ENCODE measurements at places on chromosomes 13 and 19. TPM values are rescaled to one million over a fixed set of nuclear protein-coding genes. Genes with fewer than 3 reads are reported as not detected.

- no peak for DNase-seq
These were observed 403.0 kb downstream of the LMO7 start for GRCh38 chr13:76038920-76039716.

GRCh38 chr13:34103854-34104253 is 285.9 kb downstream of the RFC3 start:
- DNase-seq: no peak

GRCh38 chr13:106633321-106633720 is 65.4 kb upstream of the ARGLU1 start:
- DNase-seq: no peak

DNA sequence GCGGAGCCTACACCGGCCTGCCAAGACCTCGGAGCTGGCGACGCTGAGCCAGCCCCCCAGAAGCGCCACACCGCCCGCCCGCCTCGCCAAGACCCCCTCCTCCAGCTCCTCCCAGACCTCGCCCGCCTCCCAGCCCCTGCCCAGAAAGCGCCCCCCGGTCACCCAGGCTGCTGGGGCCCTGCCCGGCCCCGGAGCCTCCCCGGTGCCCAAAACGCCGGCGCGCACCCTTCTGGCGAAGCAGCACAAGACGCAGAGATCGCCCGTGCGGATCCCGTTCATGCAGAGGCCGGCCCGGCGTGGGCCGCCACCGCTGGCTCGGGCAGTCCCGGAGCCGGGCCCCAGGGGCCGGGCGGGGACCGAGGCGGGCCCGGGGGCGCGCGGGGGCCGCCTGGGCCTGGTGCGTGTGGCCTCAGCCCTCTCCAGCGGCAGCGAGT is 10.2 kb downstream of the C19orf25 start:
- peak; percentile 62 for DNase-seq

DNA sequence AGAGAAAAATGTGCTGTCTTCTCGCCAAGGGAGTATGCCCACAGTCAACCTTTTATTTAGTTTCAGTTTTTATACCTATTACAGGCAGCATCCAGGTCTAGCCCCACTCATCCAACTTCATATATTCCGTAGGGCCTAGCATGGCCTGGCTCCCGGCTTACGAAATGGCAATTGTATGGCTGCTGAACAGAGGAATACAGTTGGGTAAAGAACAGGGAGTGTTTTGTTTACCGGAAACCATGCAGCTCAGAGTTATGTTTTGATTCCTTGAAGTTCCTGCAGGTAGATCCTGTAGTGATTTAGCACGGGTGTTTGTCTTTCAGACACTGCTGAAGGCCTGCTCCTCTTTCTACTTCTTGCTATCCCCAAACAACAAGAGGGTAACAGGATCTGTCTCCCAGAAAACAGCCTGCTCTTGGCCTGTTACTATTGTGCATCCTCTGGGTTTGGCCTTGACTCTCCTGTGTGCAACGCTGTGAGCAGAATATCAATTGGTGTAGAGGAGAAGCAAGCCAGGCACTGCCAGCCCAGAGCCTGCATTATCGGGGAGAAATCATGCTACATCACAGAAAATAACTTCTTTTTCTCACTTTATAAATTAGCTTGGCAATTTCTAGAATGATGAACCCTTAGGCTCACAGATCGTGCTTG is 32.4 kb downstream of the OLFM4 start:
- no peak for DNase-seq

GRCh38 chr13:61162106-61162505 is 253.5 kb downstream of the PCDH20 start:
- no peak for DNase-seq

DNA sequence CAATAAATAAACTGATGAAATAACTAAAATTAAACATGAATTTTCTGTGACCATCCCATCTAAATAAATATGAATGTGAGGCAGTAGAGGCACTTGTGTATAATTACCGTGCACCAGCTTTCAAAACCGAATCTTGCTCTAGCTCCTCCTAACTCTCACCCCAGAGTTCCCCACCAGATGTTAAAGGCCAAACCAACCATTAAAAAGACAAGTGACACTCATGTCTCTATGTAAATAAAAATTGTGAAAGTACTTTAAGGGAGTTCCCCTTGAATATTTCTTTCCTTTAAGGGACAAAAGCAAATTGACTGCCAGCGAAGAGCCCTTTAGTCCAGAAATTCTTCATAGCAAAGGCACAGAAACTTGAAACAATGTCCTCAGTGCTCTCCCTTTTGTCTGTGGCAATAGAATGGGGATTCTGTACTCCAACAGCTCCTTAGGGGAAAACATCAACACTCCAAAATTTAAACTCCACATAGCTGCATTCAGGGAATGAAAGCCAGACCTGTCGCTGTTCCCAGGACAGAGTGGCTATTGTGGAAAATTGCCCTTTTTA is 101.7 kb upstream of the SOX21 start:
- no peak for DNase-seq

- no peak for DNase-seq
These were observed 340.0 kb upstream of the SLITRK5 start for GRCh38 chr13:87331178-87331577.

GRCh38 chr13:59893266-59893665 is 270.5 kb downstream of the DIAPH3 start:
- no peak for DNase-seq

DNA sequence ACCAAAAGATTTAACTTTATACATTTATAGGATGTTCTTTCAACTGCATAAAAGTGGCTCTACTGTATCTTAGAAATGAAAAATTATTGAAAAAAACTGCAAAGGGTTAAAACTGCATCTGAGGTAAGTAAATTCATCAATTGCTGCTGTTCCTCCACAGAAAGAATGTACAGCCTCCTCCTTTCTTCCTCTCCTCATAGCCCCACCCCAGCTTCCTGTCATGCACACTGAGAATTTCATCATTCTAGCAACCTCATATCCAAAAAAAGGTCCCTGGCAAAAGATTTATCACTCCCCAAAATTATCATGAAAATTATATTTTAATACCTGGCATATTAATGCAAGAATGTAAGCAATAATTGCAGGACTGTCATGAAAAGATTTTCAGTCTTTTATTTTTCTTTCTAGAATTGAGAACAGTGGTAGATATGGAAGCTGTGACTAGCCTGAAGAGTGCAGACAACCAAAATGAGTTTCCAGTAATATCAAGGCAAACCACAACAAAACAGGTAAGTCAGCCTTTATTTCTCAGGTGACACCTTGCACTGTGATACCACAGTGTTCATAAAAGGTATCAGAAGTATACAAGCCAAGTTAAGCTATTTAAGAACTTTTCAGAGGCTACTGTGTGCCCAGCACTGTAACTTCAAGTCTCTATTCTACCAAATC is 110.8 kb downstream of the SUCLA2 start:
- no peak for DNase-seq

DNA sequence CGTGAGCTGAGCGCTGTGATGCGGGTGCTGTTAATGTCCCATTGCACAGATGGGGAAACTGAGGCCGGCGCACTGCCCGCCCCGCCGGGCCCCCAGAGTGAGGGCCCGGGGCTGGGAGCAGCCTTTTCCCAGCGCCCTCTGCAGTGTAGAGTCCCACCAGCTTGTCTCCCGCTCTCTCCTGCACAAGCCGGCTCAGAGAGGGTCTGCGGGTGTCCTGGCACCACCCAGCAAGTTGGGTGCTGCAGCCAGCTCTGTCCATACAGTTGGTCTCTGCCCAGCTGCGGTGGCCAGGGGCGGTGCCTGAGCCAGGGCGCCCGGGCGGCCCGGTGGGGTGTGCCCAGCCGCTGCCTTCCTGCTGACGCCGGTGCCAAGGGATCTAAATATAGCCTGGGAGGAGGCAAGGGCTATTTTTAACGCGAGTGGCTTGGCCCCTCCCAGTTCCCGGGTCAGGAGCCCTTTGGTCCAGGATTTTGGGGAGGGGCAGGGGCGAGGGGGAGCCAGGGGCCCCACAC is 19.3 kb downstream of the GADD45B start:
- no peak for DNase-seq

DNA sequence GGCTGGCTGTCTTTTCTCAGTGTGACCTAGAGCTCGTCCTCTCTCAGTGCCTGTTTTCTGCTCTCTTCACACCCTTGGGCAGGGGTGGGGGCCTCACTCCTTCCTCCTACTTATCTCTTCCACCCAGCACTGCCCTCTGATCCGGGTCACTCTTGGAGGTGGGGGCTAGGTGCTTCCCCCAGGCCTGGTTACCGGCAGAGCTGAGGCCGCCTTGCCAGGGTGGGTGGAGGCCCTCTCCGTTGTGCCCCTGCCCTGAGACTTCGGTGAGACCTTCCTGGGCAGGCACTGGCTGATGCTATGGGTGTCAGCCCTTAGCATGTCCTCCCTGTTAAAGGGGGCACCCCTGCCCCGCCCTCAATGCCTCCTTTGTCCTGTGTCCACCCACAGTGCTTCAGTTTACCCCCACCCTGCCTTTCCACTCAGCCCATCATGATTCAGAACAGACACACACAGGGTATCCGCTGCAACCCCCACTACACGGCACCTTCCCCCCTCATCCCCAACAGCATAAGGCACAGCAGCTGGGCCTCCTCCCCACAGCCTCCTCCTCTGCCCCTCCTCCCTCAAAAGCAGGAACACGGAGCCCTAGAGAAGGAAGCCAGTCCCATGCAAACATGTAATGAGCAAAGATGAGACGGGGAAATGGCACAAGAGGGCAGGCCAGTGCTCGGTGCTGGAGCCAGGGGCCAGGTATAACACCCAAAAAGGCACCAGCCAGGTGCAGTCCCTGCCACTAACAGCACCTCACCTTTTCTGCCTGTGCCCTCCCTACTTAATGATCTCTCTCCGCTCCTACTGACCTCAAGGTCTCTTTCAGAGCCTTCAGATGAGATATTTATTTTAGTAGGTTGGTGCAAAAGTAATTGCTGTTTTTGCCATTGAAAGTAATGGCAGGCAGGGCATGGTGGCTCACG is 9.8 kb downstream of the ZGLP1 start:
- DNase-seq: no peak

GRCh38 chr19:48624067-48624594 is 4.8 kb downstream of the SPHK2 start:
- peak; percentile 98 for DNase-seq

- DNase-seq: no peak
These were observed 154.7 kb upstream of the TSC22D1 start for GRCh38 chr13:44730851-44731250.

DNA sequence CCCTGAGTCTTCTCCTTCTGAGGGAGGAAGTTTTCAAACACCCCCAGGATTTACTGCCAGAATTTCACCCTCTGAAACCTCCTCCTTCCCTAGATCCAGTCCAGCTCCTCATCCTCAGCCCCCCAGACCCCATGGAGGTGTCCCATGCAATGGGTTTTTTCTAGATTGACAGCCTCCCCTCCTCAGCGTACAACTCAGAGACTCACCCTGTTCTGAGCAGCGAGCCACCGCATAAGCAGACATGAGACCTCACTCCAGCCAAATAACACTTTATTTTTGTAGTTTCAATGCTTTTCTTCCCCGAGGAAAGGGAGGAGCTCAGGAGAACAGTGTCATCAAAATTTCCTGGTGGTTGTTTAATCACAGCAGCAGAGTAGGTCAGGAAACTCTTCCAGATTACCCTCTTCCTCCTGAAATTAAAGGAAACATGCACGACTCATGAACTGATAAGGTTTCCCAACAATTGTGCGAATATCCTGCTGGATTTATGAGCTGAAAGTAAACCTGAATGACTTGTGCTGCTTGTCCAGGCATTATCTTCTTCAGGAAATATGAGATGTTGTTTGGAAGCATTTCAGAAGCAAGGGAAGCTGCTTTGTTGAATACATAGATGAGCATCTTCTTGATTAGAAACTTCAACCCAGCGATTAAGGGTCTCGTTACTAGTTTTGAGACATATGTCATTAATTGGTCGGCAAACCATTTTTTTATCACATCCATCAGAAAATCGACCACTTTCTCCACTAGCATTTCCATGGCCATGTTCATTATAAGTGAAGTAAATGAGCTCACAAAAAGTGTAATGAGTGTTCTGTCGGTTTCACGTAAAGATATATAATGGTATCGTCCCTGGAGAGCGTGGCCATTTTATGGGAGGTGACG is 36.2 kb downstream of the ERICH4 start:
- DNase-seq: no peak

Gene EMP3
- 303 TPM for total RNA-seq

Gene GPC6
- total RNA-seq: not detected

Gene LIPE
- total RNA-seq: 35.1 TPM

Gene CRLF1
- total RNA-seq: not detected

Gene ZNF729
- total RNA-seq: not detected

Gene CEACAM3
- not detected for total RNA-seq

Gene TRIM28
- 409 TPM for total RNA-seq

Gene ZNF530
- 14.2 TPM for total RNA-seq

Gene FXYD7
- total RNA-seq: 6.5 TPM

Gene ABCA7
- total RNA-seq: 145 TPM

Gene THAP8
- 6.4 TPM for total RNA-seq

Gene FPR1
- not detected for total RNA-seq

Gene NLRP5
- total RNA-seq: not detected
